Fibroblast of lung (primary cell): ENCODE measurements at places on chromosomes 2 and 18. TPM values are rescaled to one million over a fixed set of nuclear protein-coding genes. Genes with fewer than 3 reads are reported as not detected.

DNA sequence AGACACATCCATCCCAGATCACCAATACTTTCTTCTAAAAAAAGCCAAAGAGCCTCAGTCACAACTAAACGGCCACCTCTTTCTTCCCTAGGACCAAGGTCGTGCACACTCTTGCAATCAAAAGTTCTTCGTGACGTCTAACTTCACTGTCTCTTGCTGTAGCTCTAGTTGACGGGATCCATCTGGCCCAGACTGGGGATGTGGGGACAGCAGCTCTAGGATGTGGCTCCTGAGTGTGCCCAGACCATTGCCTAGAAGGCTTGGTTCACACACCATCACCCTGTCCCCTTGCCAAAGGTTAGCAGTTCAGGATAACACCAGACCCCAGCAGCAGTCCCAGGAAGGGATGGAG lies 98.2 kb downstream of the TNS1 start:
- no peak for DNase-seq

DNA sequence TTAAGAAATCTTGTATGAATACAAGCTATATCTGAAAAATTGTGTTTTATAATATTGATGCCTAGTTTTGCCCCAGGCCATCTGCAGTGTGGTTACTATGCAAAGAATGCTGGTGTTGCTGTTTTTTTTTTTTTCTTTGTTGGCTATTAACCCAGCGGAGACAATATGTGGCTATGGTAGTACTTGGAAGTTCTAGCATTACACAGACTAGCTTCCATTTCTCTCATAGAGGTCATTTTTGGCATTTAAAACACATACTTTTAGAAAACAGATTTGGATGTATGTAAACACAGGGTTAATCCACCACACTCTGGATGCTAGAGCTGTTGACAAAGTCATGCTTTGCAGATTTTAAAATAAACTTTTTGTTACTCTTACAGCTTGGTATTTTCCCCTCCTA lies 209.8 kb downstream of the NEDD4L start:
- no peak for DNase-seq

DNA sequence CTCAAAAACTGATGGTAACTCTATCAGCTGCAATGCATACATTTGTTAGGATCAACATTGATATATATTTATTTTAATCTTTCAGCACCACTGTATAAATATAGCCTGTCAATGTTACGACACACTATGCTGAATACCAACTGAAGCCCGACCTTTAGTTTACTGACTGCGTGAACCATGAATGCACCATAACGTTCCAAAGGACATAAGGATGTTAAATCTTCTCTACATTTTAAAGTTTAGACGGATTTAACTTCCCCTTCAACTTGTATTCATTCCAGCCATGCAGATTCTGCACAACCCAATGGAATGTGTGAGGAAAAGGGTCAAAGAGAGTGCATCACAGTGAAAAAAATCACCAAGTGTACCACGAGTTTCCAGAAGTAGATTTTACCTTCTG lies 489.5 kb downstream of the IRS1 start:
- peak; percentile 93 for DNase-seq

GRCh38 chr18:22026362-22026761 lies 143.0 kb upstream of the GATA6 start:
- no peak for DNase-seq

DNA sequence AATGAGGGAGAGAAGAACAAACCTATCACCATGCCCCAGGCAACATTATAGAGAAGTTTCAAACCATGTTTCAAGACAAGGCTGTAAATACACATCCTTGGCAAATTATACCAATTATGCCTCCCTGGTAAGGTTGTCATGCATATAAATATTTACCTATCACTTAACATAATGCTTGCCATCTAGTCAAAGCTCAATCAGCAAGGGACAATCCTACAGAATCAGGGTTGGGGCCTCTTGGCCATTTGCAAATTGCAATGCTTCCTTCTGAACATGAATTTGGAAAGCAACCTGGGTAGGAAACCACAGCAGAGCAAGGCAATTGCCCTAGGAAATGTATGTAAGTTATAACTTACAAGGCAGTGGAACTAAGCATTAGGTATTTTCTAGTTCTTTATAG lies 907.2 kb upstream of the CDH2 start:
- no peak for DNase-seq

DNA sequence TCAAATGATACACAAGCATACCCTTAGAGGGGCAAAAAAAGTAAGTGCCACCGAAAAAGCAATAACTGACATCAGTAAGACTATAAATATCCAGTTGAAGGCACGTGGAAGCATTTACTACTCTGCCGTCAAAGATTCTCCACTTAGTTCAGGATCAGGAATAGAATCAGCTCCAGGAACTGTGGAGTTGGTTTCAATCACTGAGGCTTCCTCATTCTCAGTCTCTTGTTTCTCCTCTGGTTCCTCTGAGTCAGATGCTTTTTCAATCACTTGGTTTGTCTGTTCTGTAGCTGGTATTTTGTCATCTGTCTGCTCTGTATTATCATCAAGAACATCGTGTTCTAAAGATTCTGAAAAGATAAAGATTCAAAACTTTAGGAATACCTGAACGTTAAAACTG lies 72.2 kb downstream of the LNPK start:
- peak; percentile 5 for DNase-seq

DNA sequence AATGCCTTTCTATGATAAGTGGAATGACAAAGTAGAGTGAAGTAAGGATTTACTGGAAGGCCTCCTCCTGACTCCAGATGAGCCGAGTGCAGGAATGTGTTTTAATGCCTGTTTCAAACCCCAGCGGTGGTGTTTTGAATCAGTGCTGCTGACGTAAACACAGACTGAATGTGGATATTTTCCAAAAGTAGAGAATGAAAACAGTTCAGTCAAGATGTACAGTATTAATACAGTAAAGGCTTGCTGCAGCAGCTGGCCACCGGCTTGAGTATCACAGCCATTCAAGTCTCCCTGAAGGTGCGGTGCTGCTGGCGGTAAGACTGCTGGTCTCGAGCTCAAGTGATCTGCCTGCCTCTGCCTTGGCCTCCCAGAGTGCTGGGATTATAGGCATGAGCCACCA lies 46.7 kb downstream of the ARHGAP28 start:
- peak; percentile 97 for DNase-seq

- peak; percentile 39 for DNase-seq
Measured at GRCh38 chr2:96245609-96246390, 20.0 kb downstream of the TMEM127 start.

- DNase-seq, result no peak
Measured at GRCh38 chr2:124001696-124002430, 23.2 kb upstream of the CNTNAP5 start.

DNA sequence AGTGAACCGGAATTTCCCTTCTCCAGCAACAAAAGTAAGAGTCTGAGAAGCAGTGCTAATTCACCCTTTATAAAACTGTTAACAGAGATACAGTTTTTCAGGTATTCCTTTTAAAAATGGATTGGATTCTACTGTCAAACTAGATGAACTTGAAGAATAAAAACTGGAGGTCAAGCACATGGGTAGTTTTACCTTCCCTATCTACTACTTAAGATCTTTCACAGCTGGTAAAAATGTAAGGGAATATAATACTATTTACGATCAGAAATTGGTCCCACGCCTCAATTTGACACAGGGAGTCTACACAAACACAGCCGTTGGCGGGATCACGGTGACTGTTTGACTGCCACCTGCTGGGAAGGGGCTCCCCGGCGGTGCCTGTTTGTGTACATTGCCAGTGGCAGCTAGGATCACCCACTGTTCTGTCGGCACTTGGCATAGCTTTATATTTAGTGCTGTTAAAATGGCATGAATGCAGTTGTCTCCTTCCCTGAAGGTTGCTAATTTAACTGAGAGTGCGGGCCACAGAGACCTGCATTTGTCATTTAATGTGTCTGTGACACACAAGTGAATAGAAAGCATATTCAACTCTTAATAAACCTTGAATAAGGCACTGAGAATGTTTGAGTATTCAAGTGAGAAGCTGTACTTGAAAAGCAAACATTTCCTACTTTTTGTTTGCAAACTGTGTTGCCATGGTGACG lies 59.5 kb downstream of the ABCG8 start:
- no peak for DNase-seq

GRCh38 chr2:205500951-205501350 lies 181.3 kb upstream of the NRP2 start:
- DNase-seq, result no peak

- peak; percentile 82 for DNase-seq
Measured at GRCh38 chr2:12737738-12738485, 21.2 kb downstream of the TRIB2 start.

CASP8 gene
- polyA plus RNA-seq, result 19.7 and 22.6 TPM in 2 replicates

TOGARAM2 gene
- 0.09 and 0.15 TPM in 2 replicates for polyA plus RNA-seq

TEX44 gene
- polyA plus RNA-seq, result not detected in 2 replicates

SRD5A2 gene
- polyA plus RNA-seq, result not detected in 2 replicates

CCL20 gene
- 0.23 TPM in 1 of 2 replicates, not detected in the other for polyA plus RNA-seq

NPHP1 gene
- polyA plus RNA-seq, result 3.7 and 5.1 TPM in 2 replicates

POTEJ gene
- polyA plus RNA-seq, result 0.01 TPM in 1 of 2 replicates, not detected in the other

PRKAG3 gene
- 0.02 TPM in 1 of 2 replicates, not detected in the other for polyA plus RNA-seq

GREB1L gene
- polyA plus RNA-seq, result 0.11 and 0.41 TPM in 2 replicates
